ENCODE measurements at places on chromosomes 1 and 21.

- H3K27me3 ChIP-seq = no peaks in the 10 kb centered on the region
- H3K4me1 ChIP-seq = no peaks in the 10 kb centered on the region
- no peaks in the 10 kb centered on the region for H3K36me3 ChIP-seq
- no peak for DNase-seq
- H3K27ac ChIP-seq = no peak overlapping the region
These were observed 702.9 kb downstream of the BRINP3 start for GRCh38 chr1:189774721-189775287.

- DNase-seq = no peak
- H3K27me3 ChIP-seq = no peaks in the 10 kb centered on the region
- H3K4me3 ChIP-seq = no peak overlapping the region
- no peak overlapping the region for H3K27ac ChIP-seq
These were observed 79.7 kb upstream of the MARK1 start for GRCh38 chr1:220448217-220448616.

GRCh38 chr1:91075233-91076135, 53.6 kb upstream of the ZNF644 start:
- no peak for DNase-seq
- no peaks in the 10 kb centered on the region for H3K36me3 ChIP-seq
- no peaks in the 10 kb centered on the region for H3K27me3 ChIP-seq
- no peak overlapping the region for H3K27ac ChIP-seq

DNA sequence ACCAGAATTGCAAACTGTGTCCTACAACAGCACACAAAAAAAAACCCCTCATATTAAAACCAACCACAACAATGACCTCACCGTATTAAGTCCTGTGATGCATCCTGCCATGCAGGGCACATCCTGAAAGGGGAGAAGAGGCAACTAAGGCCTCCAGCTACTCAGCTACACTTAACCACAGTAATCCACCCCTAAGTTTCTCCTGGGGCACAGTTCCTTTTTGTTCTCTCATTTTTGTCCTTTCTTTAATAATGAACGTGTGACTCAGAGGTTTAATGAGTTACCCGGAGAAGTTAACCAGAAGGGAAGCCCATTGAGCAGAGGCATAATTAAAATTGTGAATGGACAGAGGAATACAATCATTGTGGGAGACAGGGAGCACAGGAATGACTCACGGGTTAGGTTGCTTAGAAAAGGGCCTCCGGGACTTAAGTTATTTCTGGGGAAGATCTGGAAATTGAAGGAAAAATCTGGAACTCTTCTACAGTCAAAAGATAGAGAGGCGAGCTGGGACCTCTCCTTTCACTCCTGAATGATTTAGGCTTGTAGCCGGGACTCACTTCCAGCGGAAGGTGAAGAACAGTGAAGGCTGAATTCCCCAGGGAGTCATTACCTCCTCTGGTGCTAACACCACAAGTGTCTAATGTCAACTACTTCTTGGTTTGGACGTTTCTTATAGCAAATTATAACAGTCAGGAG, 36.9 kb upstream of the HIVEP3 start:
- H3K27me3 ChIP-seq = no peaks in the 10 kb centered on the region
- no peak overlapping the region for H3K4me3 ChIP-seq

DNA sequence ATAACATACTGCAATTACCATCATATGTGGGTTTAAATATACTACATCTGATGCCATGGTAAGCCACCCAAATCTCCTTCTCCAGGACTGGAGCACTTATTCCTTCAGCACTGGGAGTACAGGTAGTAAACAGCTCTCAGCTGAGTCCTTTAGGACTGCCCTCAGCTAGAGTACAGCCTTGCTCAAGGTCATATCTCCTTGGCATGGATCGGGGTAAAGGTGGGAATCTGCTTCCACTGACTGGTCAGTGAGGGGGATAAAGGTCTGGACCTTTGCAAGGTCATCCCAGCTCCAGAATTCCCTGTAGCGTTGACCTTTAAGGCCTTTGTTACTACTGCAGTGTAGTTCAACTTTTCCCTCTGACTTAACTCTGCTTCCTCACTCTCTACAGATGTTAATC, 38.8 kb downstream of the RPL5 start:
- no peaks in the 10 kb centered on the region for H3K27me3 ChIP-seq
- H3K4me3 ChIP-seq = no peak overlapping the region
- peaks cover 23% of the 10 kb centered on the region for H3K36me3 ChIP-seq
- H3K27ac ChIP-seq = no peak overlapping the region
- no peak for DNase-seq
- H3K4me1 ChIP-seq = no peaks in the 10 kb centered on the region
